ENCODE measurements at places on chromosomes 4 and X. TPM values are rescaled to one million over a fixed set of nuclear protein-coding genes. Genes with fewer than 3 reads are reported as not detected.

DNA sequence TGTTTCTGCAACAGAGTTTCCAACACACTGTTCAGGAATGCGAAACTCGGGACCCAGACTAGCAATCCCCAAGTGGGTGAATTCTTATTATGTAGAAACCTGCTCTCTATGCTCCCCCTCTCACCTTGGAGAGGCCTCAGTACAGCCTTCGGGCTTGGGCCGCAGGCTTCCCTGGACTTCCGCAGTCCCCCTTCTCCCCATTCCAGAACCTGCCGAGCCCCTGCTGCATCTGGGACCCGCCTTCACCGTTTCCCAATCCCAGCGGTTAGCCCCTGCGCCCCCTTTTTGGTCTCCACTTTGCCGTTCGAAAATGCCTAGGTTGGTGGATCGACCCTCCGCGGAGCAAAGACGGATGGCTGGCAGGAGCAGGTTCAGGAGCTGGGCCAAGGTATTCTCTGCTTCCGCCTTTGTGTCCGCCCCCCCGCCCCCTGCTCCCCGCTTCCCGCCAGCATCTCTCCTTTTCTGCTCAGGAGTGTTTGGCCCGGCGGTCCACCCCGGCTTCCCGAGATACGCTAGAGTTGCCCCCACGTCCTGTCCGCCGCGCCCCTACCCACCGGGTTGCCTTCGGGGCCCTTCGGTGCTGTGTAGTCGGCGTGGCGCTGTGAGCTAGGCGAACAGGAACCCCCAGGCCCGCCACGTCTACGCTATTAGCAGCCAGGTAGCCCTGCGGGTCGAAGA, 11.5 kb downstream of the HAND2 start:
- DNase-seq: no peak
- H3K4me1 ChIP-seq: peaks cover 8% of the 10 kb centered on the region
- H3K27me3 ChIP-seq: no peaks in the 10 kb centered on the region
- H3K27ac ChIP-seq: peak overlapping the region; percentile 20

H2BW2 gene
- not detected for total RNA-seq

RNF175 gene
- not detected for total RNA-seq

GRCh38 chrX:111648802-111649201, 32.2 kb upstream of the ALG13 start:
- no peaks in the 10 kb centered on the region for H3K4me1 ChIP-seq
- no peaks in the 10 kb centered on the region for H3K36me3 ChIP-seq
- H3K27ac ChIP-seq: no peak overlapping the region
- DNase-seq: no peak

NR3C2 gene
- total RNA-seq: 27.6 TPM

ASB5 gene
- total RNA-seq: not detected

DNA sequence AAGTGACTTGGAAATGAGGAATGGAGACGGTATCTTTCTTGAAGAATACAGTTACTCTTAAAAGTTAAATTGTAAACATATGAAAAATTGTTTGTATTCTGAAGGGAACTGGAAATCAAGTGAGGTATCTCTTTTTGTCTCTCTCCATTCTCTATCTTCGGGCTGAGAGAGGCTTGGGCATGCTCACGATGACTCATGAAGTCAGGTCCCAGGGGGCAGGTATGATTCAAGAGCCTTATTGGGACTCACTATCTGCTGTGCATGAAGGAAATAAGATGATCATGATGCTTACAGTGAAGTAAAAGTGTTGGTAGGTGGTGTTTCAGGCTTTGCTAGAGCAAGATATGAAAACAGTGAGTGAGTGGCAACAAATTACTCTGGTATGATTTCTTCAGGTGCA, 200.4 kb upstream of the PITX2 start:
- no peak overlapping the region for H3K4me3 ChIP-seq
- H3K27ac ChIP-seq: no peak overlapping the region
- no peaks in the 10 kb centered on the region for H3K36me3 ChIP-seq
- no peaks in the 10 kb centered on the region for H3K4me1 ChIP-seq
- no peaks in the 10 kb centered on the region for H3K27me3 ChIP-seq

- no peak for DNase-seq
- no peaks in the 10 kb centered on the region for H3K4me1 ChIP-seq
- H3K36me3 ChIP-seq: no peaks in the 10 kb centered on the region
- H3K27me3 ChIP-seq: no peaks in the 10 kb centered on the region
- no peak overlapping the region for H3K4me3 ChIP-seq
Measured at GRCh38 chrX:133580625-133581024, 165.3 kb upstream of the GPC4 start.

GRCh38 chr4:18020145-18020670, 1.3 kb downstream of the LCORL start:
- H3K36me3 ChIP-seq: no peaks in the 10 kb centered on the region
- peak overlapping the region; percentile 87 for H3K27ac ChIP-seq
- H3K4me3 ChIP-seq: peak overlapping the region; percentile 97

GRCh38 chr4:118712872-118713271, 27.7 kb downstream of the METTL14 start:
- H3K4me1 ChIP-seq: no peaks in the 10 kb centered on the region
- DNase-seq: no peak
- no peaks in the 10 kb centered on the region for H3K36me3 ChIP-seq
- H3K4me3 ChIP-seq: no peak overlapping the region

DNA sequence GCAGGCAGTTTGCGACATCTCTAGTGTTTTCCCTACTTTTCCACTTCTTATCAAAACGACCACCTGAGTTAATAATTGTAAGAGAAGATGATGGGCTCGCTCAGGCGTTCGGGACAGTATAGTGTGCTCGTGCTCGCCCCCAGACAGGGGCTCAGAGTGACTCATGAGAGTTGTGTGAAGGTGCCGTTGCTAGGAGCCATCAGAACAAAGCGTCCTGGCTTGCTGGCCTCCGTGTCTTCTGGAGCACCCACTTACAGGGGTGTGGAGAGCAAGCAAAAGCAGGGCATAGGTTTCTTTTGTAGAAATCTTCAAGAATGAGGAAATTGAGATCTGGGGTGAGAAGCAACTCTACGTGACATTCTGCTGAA, 73.0 kb upstream of the ADGRG2 start:
- no peak overlapping the region for H3K27ac ChIP-seq
- no peaks in the 10 kb centered on the region for H3K27me3 ChIP-seq
- DNase-seq: no peak
- no peaks in the 10 kb centered on the region for H3K4me1 ChIP-seq

GRCh38 chrX:25014366-25014838, 1.4 kb downstream of the ARX start:
- DNase-seq: no peak
- H3K36me3 ChIP-seq: no peaks in the 10 kb centered on the region
- H3K27ac ChIP-seq: peak overlapping the region; percentile 67
- no peaks in the 10 kb centered on the region for H3K27me3 ChIP-seq

DNA sequence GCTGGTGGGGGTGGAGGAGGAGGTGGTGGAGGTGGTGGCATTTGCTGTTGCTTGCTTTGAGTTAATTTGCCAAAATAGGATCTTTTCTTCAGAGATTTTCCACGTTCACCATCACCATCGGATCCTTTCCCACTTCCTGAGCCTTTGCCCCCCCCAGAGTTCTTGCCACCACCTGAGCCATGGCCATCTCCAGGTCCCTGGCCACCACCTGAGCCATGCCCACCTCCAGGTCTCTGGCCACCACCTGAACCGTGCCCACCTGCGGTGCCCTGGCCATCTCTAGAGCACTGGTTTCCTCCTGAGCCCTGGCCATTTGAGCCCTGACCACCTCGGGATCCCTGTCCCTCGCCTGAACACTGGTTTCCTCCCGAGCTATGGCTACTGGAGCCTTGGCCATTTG, 1.9 kb downstream of the IRS4 start:
- peak; percentile 17 for DNase-seq
- no peaks in the 10 kb centered on the region for H3K36me3 ChIP-seq
- no peak overlapping the region for H3K27ac ChIP-seq

DNA sequence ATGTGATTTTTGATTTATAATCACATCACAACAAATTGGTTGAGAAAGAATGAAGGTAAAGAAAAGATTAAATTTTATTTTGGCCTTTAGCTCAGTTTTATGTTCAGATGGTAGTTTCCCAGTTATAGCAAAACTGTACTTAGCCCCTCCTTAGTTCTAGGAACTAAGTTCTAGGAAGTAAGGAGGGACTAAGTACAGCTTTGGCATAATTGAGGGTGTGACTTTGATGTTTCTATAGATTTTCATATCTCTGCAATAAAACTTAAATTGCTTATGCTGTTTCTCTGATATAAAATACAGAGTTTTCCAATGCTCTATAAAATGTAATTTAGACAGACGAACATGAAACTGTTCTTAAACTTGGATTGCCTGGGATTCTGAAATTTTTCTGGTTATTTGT, 46.6 kb upstream of the SLC4A4 start:
- H3K4me1 ChIP-seq: no peaks in the 10 kb centered on the region
- DNase-seq: no peak
- H3K36me3 ChIP-seq: no peaks in the 10 kb centered on the region
- no peak overlapping the region for H3K27ac ChIP-seq
- H3K27me3 ChIP-seq: no peaks in the 10 kb centered on the region
